ENCODE measurements at places on chromosomes 3 and 15.

GRCh38 chr15:60535743-60536142 is 56.8 kb upstream of the ICE2 start:
- DNase-seq: no peak

GRCh38 chr15:101672298-101672697 is 20.1 kb upstream of the TM2D3 start:
- DNase-seq: no peak

GRCh38 chr3:128196647-128197046 is 43.4 kb downstream of the EEFSEC start:
- DNase-seq: no peak

- DNase-seq: no peak
These were observed 25.0 kb upstream of the BCL6 start for GRCh38 chr3:187770224-187770623.

DNA sequence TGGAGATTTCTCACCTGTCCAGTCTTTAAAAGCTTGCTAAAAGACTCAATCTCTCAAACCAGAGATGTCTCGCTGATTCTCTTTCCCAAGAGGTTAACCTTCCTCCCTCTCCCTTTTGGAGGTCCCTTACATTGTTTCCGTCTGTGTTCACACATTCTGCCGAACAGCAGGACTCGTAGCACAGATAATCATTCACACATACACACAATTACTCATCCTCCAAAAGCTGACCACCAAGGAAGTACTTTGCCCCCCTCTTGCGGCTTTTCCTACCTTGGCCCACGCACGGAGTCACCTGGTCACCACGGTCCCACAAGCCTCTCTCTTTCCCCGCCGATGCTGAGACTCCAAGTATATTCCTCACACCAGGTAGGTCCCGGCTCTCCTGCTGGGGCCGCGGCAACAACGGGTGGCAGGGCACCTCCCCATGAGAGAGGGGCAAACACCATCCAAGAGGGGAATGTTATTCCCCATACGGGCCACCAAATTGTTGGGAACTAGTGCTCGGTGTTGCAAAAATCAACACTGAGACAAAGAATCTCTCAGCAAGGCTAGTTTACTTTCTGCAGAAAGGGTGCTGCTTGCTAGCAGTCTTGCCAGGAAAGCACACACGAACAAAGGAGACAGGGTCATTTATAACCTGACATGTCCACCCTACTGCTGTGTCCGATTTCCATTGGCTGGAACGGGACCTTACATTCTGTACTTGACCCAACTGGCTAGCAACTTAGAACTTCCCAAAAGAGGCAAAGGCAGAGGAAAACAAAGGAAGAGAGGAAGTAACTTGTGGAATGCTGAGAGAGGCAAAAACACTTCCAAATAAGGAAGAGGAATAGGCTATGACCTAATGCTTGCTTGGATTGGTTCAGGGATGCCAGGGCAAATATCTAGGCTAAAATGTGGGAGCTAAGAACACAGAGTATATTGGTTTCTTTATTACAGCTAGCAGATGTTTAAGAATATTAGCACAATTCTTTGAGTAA is 102.1 kb upstream of the NECTIN3 start:
- DNase-seq: no peak

- no peak for DNase-seq
These were observed 45.0 kb downstream of the EHHADH start for GRCh38 chr3:185208823-185209222.

- no peak for DNase-seq
These were observed 515.9 kb downstream of the NLGN1 start for GRCh38 chr3:173913397-173913796.

Measured in stimulated activated CD8-positive, alpha-beta memory T cell treated with anti-CD3 and anti-CD28 coated beads, Interleukin-2, amount 100 ng/mL, for 48 hours (primary cell).